Right lung (tissue), 10 donors: ENCODE measurements at places on chromosomes 16 and 17. TPM values are rescaled to one million over a fixed set of nuclear protein-coding genes. Genes with fewer than 3 reads are reported as not detected.

Gene TBC1D3
- polyA plus RNA-seq = not detected

DNA sequence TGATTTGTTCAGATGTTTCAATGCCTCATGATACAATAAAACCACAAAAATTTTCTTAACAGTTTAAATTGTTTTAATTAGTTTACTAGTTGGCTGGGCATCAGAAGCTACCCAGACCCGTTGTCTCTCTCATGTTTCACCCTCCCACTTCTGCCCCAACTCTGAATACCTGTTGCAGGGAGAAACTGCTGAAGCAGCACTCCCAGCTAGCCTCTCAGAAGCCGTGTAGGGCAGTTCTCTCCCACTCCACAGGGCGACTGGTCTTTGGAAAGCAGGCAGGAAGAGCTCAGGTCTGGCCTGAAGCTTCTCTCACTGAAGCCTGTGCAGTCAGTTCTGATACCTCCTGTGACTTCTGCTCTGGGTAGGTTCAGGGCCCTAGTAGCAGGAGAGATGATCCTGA lies 1.6 kb upstream of the EDC4 start:
- no peak for DNase-seq

GRCh38 chr17:59839651-59840328 lies 53.0 kb downstream of the TUBD1 start:
- DNase-seq = no peak

DNA sequence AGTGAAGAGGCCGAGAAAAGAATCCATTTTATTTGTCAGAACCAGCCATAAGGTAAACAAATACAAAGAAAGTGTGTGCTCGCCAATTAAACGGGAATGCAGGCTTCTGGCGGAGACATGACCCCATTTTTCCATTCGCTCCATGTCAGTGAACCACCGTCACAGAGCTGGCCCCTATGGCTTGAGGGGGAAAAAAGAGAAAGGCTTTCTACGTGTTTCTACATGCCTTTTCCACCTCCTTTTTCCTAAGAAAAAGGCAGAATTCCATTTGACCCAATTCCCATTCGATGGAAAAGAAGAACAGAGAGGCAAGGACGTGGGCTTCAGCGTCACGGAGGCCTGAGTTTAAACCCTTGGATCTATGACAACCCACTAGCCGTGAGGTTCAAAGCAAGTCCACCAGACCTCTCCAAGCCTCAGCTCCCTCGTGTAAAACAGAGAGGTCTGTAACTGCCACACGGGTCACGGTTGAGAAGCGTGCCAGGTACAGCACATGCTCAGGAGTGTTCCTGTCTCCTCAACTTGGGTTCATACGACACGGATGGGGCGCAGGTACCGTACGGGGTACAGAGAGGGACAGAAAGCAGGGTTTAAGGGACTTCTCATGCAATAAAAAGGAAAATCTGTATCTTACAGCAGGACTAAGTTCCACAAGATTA lies 91.9 kb downstream of the NXN start:
- no peak for DNase-seq

DNA sequence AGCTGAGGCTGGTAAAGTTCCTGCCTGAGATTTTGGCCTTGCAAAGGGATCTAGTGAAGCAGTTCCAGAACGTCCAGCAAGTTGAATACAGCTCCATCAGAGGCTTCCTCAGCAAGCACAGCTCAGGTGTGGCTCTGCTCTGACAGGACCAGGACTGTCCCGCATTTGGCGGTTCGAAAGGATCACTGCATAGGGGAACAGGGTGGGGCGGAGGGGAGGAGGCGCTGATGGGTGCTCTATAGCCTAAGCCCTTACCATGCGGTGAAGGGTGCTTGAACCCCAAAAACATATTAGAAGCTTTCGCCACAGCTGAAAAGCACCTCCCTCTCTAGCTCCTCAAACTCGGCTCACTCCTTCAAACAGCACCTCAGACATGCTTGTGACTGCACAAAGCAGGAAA lies 29.9 kb upstream of the ENDOV start:
- DNase-seq = no peak
